ENCODE measurements at places on chromosomes 4 and X. TPM values are rescaled to one million over a fixed set of nuclear protein-coding genes. Genes with fewer than 3 reads are reported as not detected.

Gene STS
- 1.5 TPM for total RNA-seq

Gene MOSPD2
- 12.1 TPM for total RNA-seq

Gene XKRX
- total RNA-seq, result 1.2 TPM

GRCh38 chr4:98634061-98634460 is 24.4 kb downstream of the TSPAN5 start:
- no peak overlapping the region for H3K27ac ChIP-seq
- H3K4me3 ChIP-seq, result no peak overlapping the region
- no peaks in the 10 kb centered on the region for H3K4me1 ChIP-seq
- H3K36me3 ChIP-seq, result no peaks in the 10 kb centered on the region
- no peak for DNase-seq

DNA sequence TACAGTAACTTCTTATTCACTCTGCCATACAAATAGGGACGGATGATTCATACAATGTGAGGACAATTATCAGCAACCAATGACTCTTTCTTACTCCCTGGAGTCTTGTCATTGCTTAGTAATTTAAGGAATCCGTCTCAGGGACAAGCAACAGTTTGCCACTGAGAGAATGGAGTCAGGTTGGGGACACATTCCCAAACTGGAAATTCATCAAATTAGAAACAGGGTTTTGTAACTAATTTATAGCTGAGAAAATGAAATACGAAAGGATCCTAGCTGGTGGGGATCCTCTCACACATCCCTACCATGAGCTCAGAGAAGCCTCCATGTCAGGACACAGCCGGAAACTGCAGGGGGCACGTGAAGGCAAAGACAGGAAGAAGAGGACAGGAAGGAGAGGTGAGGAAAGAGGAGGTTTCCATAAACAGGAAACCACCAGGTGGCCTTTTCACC is 50.4 kb upstream of the KDR start:
- no peak overlapping the region for H3K4me3 ChIP-seq
- peaks cover 9% of the 10 kb centered on the region for H3K4me1 ChIP-seq
- no peak overlapping the region for H3K27ac ChIP-seq
- H3K27me3 ChIP-seq, result no peaks in the 10 kb centered on the region

DNA sequence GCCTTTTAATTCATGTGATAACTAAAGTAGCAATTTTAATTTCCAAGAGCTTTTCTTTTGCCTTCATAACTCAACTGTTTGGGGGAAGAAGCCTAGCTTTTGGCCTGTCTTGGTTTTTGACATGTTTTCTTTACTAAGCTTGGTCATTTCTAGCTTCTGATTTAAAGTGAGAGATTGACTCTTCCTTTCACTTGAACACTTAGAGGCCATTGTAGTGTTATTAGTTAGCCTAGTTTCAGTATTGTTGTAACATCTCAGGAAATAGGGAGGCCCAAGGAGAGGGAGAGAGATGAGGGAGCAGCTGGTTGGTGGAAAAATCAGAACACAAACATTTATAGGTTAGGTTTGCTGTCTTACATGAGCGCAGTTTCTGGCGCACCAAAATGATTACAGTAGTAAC is 44.8 kb downstream of the DCLK2 start:
- H3K27ac ChIP-seq, result no peak overlapping the region
- DNase-seq, result no peak
- H3K4me1 ChIP-seq, result no peaks in the 10 kb centered on the region
- H3K4me3 ChIP-seq, result no peak overlapping the region
- H3K36me3 ChIP-seq, result no peaks in the 10 kb centered on the region

Measured in H1 (cell line).